ENCODE measurements at places on chromosomes 5 and 9.

- no peak for DNase-seq
Observed at GRCh38 chr5:5980538-5980895, 397.8 kb downstream of the MED10 start.

- no peak for DNase-seq
Observed at GRCh38 chr9:100317706-100318105, 35.0 kb downstream of the TEX10 start.

DNA sequence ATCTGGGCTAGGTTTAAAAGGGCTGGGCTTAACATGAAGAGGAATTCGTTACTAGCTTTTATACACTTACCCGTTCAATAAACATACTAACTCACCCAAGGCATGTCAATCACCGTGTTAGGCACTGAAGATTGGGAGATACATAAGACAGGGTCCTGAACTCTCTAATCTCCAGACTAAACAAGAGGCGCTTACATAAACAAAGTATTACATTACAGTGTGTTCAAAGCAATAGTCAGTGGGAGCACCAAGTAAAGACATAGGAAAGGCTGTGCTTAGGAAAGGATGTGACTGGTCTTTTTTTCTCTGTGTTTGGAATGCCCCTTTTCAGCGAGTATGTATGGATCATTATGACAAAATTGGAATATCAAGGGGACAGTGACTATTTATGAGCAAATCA, 203.6 kb upstream of the ADRA1B start:
- DNase-seq, result no peak

DNA sequence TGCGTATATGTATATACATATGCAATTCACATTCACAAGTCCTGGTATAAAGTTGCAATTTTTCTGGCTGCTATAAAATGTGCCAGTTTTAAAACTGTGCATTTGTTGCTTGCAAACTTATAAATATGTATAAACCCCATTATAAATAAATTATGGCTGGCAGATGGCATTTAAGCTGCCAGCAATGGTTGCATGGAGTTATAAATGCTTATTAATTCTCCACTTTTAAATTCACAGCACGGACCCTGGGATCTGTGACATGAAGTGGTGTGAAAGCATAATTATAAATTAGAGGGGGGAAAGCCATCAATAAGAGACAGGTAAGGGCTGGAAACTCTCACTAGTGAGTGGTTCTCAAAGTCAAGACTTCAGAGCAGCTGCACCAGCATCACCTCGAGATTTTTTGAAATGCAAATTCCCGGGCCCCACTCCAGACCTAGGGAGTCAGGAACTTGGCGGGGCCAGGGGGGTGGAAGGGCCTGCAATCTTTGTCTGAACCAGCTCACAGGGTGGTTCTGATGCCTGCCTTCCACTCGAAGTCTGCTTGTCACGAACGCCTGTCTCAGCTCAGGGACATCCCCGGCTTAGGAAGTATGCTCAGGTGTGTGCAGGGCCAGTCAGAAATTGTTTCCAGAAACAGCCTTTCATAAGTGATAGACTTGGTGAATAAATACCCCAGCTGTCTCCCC, 16.9 kb downstream of the S1PR3 start:
- DNase-seq, result no peak

GRCh38 chr5:133503511-133503910, 108.8 kb downstream of the FSTL4 start:
- no peak for DNase-seq

DNA sequence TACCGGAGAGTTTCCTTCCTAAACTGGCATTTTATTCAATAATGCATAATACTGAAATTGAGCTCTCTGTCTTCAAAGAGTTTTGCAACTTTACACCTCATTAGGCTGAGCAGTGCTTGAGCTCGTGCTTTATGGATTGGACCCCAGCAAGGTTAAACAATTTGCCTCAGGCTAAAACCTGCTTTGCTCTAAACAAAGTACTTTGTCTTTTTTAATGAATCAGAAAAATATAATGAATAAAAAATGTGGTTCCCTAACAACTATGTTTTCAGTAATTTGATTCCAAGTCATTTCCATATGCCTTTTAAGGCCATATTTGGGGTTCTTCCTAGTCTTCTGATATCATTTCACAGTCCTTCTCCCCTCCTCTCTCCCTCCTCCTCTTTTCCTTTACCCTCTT, 20.0 kb downstream of the ZNF366 start:
- DNase-seq, result no peak

- DNase-seq, result no peak
Observed at GRCh38 chr5:156477196-156477595, 150.2 kb downstream of the SGCD start.

DNA sequence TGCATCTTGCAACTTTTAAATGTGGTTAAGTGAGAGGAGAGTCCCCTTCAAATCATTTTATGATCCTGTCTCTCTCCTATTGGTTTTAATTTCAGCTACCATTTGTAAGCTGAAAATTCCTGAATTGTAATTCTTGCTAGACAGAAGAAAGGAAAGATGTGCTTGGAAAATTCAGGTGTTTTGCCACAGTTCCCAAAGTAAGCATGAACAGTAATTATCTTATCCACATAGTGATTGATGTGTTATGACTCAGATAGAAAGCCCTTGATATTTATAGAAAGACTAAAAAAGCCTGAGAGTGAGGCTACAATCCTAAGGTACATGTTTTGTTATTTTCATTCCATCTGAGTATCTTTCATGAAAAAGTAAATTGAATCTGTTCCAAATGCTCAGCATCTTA, 492.5 kb downstream of the MAT2B start:
- no peak for DNase-seq

DNA sequence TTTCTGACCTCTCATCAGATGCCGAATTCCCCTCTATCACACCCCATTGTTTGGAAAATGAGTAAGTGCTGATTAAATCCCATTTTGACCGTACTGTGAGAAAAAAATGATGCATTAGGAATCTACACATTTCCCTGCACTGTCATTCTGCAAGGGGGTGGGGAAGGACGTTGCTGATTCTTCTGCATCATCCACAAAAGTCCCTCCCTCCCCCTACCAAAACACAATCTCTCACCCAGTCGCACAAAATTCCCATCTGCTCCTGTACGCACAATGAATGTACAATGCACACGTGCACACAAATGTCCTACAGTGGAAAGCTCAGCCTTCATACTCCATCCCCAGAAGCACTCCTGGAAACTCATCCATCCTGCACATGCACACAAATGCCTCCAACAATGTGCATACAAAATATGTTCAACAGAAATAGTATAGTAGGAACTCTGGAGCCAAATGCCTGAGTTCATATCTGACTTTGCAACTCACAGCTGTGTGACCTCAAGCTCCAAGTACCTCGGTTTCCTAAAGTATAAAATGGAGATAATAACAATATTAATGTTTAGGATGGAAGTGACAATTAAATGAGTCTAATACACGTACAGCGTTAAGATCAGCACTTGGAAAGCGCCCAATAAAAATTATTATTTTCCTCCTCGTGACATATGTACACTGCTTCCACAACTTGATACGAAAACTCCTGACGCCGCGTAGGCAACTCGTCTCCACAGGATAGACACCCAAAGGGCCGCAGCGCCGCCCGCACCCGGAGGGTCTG, 809 bp downstream of the TNIP1 start:
- peak; percentile 49 for DNase-seq

GRCh38 chr5:62562867-62563266, 15.8 kb upstream of the LRRC70 start:
- DNase-seq, result no peak

DNA sequence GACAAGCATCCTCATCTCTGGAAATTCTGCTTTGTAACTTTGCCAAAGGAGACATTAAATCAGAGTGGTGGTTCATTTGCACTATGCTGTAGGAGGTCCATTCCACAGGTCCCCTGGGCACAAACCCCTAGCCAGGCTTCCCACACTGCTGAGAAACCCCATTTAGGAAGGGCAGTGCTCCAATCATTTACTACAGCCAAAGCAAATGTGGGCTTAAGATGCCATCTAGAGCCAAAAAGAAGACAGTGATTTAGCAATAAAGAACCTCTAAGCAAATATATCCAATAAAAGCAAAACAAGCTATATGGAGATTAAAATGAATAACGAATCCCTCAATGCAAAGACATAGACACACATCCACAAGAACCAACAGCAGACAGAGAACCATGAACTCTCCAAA, 129.0 kb upstream of the ALDH1B1 start:
- DNase-seq, result no peak

DNA sequence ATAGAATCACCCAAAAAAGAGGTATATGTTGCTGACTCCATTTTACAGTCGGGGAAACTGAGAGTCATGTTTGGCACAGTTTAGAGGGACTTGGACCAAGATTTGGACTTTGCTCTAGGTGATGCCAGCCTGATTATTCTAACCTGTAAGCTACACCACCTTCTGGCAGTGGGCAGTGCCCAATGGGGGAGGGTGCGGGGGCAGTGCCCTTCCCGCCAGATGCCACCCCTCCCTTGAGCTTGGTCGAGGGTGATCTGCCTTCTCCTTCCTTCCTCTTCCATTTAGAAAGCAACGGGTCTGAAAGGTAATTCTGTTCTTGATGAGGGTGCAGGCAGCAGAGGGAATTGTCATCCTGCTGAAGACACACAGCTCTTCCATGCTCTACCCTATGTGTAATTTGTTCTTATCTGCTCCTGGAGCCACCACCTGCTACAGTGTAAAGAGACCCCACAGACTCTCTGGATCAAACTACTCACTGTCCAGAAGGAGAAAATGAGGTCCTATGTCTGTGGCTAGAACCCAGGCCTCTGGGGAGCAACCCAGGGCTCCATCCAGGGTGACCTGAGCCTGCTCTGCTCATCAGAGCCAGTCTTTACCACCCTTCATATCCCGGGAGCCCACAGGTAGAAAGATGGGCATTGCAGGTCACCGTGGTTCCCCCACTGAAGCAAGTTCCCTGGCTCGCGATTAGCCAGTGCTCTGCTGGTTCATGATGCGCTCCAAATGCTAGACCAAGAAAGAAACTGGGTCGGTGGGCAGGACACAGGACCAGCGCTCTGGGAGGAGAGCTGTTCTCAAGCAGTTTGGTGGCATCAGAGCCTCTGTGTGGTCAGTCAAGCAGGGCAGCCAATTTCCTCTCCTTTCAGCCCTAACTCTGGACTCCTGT, 156.2 kb downstream of the RGS3 start:
- DNase-seq, result no peak

Data from activated T-cell treated with anti-CD3 and anti-CD28 coated beads for 48 hours (primary cell).